CD8-positive, alpha-beta memory T cell (primary cell): ENCODE measurements at places on chromosomes 4 and X. TPM values are rescaled to one million over a fixed set of nuclear protein-coding genes. Genes with fewer than 3 reads are reported as not detected.

DNA sequence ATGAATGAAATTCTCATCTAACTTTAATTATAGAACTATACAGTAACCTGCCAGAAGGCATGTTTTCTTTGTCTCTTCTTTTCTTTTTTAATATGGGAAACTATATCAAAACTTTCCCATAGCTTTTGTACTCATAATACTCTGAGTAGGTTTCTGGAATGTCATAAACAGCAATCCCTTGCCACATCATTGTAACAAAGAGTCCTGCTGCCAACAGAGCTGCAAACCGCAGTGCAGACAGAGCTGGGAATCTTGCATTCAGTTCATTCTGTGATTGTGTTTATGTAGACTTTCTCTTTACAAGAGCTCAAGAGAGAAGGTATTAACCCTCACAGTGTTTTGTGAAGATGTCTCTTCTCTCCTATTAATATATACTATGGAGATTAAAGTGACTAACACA is 304.4 kb upstream of the SLIT2 start:
- H3K4me3 ChIP-seq: no peak overlapping the region
- H3K27ac ChIP-seq: no peak overlapping the region
- H3K4me1 ChIP-seq: no peaks in the 10 kb centered on the region
- H3K27me3 ChIP-seq: no peaks in the 10 kb centered on the region
- no peak for DNase-seq

The FUNDC2 gene
- 96.4 TPM for total RNA-seq

DNA sequence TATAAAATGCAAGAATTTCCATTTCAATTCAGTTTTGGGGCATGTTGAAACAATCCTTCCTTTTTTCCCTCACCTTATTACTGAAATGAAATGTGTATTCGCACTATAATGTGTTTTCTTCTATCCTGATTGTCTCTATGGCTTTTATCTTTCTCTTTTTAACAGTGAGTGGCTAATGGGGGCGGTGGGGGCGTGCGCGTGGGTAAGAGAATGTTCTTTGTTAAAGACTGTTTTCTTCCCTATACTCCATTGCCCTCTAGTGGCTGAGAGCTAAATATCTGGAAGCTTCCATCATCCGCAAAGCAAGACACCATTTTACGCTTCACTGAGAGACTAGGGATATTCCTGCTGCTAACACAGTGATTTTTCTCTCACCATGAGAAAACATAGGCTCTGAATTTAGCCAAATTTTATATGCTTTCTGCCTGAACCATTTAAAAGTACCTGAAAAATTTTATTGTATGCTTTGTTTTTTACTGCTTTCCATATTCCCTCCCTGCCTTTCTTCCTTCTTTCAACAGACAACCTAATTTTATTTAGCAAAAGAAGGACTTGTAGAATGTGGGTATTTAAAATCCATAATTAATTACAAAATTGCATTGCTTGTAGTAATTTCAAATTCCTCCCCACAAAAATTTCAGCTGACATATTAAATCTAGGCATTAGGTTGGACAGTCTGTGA is 194.0 kb downstream of the GASK1B start:
- no peaks in the 10 kb centered on the region for H3K4me1 ChIP-seq
- no peaks in the 10 kb centered on the region for H3K36me3 ChIP-seq
- H3K27me3 ChIP-seq: no peaks in the 10 kb centered on the region
- peak; percentile 1 for DNase-seq
- H3K4me3 ChIP-seq: no peak overlapping the region
- H3K27ac ChIP-seq: no peak overlapping the region

DNA sequence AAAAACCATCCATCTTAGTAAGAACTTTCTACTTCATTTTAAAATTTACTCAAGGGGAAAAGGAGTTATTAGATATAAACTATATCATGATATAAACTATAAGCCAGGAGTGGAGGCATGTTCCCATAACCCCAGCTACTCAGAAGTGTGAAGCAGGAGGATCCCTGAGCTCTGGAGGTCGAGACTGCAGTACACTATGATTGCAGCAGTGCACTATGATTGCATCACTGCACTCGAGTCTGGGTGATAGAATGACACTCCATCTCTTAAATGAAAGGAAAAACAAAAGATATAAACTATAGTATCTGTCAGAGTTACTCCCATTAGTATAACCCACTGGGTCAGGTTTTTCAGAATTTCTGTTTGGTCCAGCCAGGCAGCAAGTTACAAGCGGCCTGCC is 47.6 kb downstream of the RPS3A start:
- no peaks in the 10 kb centered on the region for H3K27me3 ChIP-seq
- H3K27ac ChIP-seq: no peak overlapping the region
- H3K36me3 ChIP-seq: no peaks in the 10 kb centered on the region
- no peaks in the 10 kb centered on the region for H3K4me1 ChIP-seq

The GPM6B gene
- total RNA-seq: not detected

DNA sequence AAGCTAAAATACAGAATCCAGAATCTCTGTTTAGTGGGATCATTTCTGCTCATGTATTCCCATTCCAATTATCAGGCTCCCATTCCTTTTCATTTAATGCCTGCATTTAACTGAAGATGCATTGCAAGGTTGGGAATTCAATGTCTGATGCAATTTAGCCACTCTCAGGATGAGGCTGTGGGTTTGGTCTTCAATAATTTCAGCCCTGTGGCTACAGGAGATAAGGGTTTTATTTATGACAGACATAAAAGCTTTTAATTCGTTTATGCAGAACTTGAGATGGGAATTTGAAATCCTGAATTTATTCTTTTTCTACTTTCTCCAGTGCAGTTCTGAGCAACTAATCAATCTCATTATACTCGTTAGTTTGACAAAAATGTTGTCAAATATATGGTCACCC is 1225.9 kb downstream of the PCDH18 start:
- no peak for DNase-seq
- no peak overlapping the region for H3K27ac ChIP-seq
- H3K4me3 ChIP-seq: no peak overlapping the region
- H3K4me1 ChIP-seq: no peaks in the 10 kb centered on the region
- H3K36me3 ChIP-seq: no peaks in the 10 kb centered on the region

- H3K36me3 ChIP-seq: no peaks in the 10 kb centered on the region
- no peak overlapping the region for H3K4me3 ChIP-seq
- H3K4me1 ChIP-seq: no peaks in the 10 kb centered on the region
- no peak for DNase-seq
These were observed 89.9 kb downstream of the GPC4 start for GRCh38 chrX:133325422-133325821.

GRCh38 chr4:1509366-1509765 is 103.1 kb upstream of the NKX1-1 start:
- no peaks in the 10 kb centered on the region for H3K27me3 ChIP-seq
- no peak for DNase-seq
- H3K27ac ChIP-seq: no peak overlapping the region
- H3K4me1 ChIP-seq: no peaks in the 10 kb centered on the region
- H3K4me3 ChIP-seq: no peak overlapping the region

GRCh38 chr4:72295966-72296557 is 264.3 kb downstream of the NPFFR2 start:
- H3K4me3 ChIP-seq: no peak overlapping the region
- H3K36me3 ChIP-seq: no peaks in the 10 kb centered on the region
- H3K27me3 ChIP-seq: no peaks in the 10 kb centered on the region
- no peaks in the 10 kb centered on the region for H3K4me1 ChIP-seq
- no peak for DNase-seq

The GNRHR gene
- total RNA-seq: not detected

GRCh38 chrX:136039968-136040367 is 54.7 kb downstream of the SLC9A6 start:
- H3K27me3 ChIP-seq: no peaks in the 10 kb centered on the region
- DNase-seq: no peak
- no peaks in the 10 kb centered on the region for H3K4me1 ChIP-seq
- no peaks in the 10 kb centered on the region for H3K36me3 ChIP-seq

The PNMA6A gene
- 1.8 TPM for total RNA-seq

DNA sequence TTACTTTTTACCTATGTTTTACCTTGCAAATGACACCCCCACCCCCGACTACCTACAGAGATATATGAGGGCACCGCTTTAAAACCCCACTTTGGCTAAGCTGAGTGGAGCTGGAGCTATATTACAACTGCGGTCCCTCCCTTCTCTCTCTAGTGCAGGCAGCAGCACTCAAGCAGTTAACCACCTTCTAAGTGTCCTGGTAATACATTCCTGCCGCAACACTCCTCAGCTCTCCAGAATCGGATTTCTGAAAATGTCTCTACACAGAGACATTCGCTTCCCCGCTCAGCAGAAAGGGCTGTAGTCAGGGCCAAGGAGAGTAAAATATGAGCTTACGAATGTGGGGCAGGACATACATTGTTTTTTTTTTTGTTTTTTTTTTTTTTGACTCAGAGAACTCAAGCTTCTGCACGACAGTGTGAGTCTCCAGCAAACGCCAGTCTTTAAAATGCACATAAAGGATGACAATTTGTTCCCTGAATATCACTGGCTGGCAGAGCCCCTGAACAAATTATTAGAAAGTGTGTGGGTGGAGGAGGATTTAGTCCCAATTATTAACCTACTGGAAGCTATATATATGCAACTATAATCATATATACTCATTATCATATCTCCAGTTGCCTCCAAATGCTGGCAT is 287.0 kb upstream of the TET2 start:
- no peaks in the 10 kb centered on the region for H3K27me3 ChIP-seq
- no peak for DNase-seq
- no peak overlapping the region for H3K27ac ChIP-seq
- H3K36me3 ChIP-seq: no peaks in the 10 kb centered on the region
- H3K4me3 ChIP-seq: no peak overlapping the region

The ATP5ME gene
- 291 TPM for total RNA-seq

The FRMPD4 gene
- not detected for total RNA-seq

The MRFAP1L1 gene
- 54.9 TPM for total RNA-seq

The SYAP1 gene
- 18.9 TPM for total RNA-seq
